ENCODE measurements at places on chromosomes 3 and 15. TPM values are rescaled to one million over a fixed set of nuclear protein-coding genes. Genes with fewer than 3 reads are reported as not detected.

The WDR72 gene
- not detected for total RNA-seq

The CHRNA3 gene
- total RNA-seq: not detected

The PSMD2 gene
- total RNA-seq: 148 TPM

The SNX22 gene
- total RNA-seq: 0.33 TPM

The CSPG4 gene
- total RNA-seq: not detected

The EFCAB12 gene
- 1.5 TPM for total RNA-seq

The PRR23A gene
- not detected for total RNA-seq

The SLC51B gene
- total RNA-seq: not detected

The LYZL4 gene
- not detected for total RNA-seq

The TTC23 gene
- total RNA-seq: 0.67 TPM

The SCAMP2 gene
- 138 TPM for total RNA-seq

The CHP1 gene
- 27.1 TPM for total RNA-seq

The SCN11A gene
- 0.15 TPM for total RNA-seq

The HTR3E gene
- not detected for total RNA-seq

The FETUB gene
- total RNA-seq: not detected

The SERINC4 gene
- not detected for total RNA-seq

The STAB1 gene
- 13.9 TPM for total RNA-seq

The TNFAIP8L3 gene
- not detected for total RNA-seq

The FOXL2NB gene
- total RNA-seq: not detected

The MME gene
- total RNA-seq: not detected

The RETNLB gene
- not detected for total RNA-seq

The DNAH12 gene
- total RNA-seq: 0.11 TPM

The CNTN6 gene
- total RNA-seq: not detected

The GRK7 gene
- total RNA-seq: 0.25 TPM

The EIF4G1 gene
- total RNA-seq: 236 TPM

The ADGRG7 gene
- total RNA-seq: not detected

The TUSC7 gene
- not detected for total RNA-seq

The ITIH3 gene
- not detected for total RNA-seq

The EFCC1 gene
- not detected for total RNA-seq

The THSD4 gene
- total RNA-seq: not detected

The CACNA2D3 gene
- total RNA-seq: not detected
